ENCODE measurements at places on chromosomes 4 and X. TPM values are rescaled to one million over a fixed set of nuclear protein-coding genes. Genes with fewer than 3 reads are reported as not detected.

SPIN2A gene
- 0.14 TPM for total RNA-seq

RHOH gene
- total RNA-seq = not detected

ESX1 gene
- not detected for total RNA-seq

PDZD11 gene
- 86.7 TPM for total RNA-seq

IL13RA1 gene
- 55.3 TPM for total RNA-seq

MAOB gene
- total RNA-seq = 0.16 TPM

PPP4R3C gene
- total RNA-seq = not detected

EPGN gene
- not detected for total RNA-seq

VCX3B gene
- total RNA-seq = not detected

AWAT2 gene
- not detected for total RNA-seq

AMBN gene
- total RNA-seq = not detected

BEND2 gene
- not detected for total RNA-seq

SUV39H1 gene
- total RNA-seq = 22.3 TPM

JADE3 gene
- 12.2 TPM for total RNA-seq

HTRA3 gene
- total RNA-seq = 14.4 TPM

KLF8 gene
- total RNA-seq = not detected

CNGA1 gene
- total RNA-seq = not detected

HTN3 gene
- not detected for total RNA-seq

TBC1D9 gene
- total RNA-seq = 8.4 TPM

FHL1 gene
- 24.0 TPM for total RNA-seq

TTC29 gene
- total RNA-seq = not detected

PNMA3 gene
- total RNA-seq = 0.13 TPM

OR13H1 gene
- total RNA-seq = not detected

Data from A549 treated with RU486 at 1 μM for 4 hours (cell line).